ENCODE measurements at places on chromosomes 6 and 20.

DNA sequence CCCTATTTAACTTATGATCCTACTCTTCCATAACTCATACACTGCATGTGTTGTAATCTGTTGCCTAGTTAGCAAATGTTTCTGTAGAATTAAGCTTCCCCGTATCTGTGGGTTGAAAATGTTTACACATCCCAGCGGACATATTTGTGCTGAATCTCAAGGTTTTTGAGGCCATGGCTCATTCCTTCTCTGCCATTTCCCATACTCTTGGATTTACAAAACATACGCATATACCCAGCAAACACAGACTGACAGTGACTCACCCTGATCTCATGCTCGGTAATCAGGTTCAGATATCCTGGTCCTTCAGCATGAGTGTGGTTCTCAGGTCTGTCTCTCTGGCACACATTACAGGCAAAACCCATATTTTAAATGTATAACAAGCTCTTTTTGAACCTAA is 58.7 kb downstream of the AGPAT4 start:
- no peak for DNase-seq

- peak; percentile 88 for DNase-seq
Measured at GRCh38 chr6:53986165-53986720, 125.0 kb upstream of the MLIP start.

DNA sequence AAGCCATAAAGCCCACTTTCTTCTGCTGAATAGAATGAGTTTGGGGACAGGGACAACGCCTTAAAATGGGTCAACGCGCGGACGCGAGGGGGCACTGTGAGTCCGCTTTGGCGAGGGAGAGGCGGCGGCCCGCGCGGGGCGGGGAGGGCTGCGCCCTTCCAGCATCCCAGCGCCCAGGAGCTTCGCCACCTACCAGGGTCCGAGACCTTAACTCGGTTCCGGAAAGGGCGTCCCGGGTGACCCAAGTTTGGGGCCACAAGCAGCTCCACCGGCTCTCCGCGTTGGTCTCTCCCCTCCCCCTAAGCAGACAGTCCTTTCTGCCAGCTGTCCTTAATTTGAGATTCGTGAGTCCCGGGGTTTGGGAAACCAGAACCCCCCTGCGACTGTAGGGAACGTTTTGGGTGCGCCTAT is 1.8 kb upstream of the SAMD5 start:
- DNase-seq, result peak; percentile 89

- no peak for DNase-seq
Measured at GRCh38 chr6:81820980-81821379, 68.5 kb upstream of the TENT5A start.

DNA sequence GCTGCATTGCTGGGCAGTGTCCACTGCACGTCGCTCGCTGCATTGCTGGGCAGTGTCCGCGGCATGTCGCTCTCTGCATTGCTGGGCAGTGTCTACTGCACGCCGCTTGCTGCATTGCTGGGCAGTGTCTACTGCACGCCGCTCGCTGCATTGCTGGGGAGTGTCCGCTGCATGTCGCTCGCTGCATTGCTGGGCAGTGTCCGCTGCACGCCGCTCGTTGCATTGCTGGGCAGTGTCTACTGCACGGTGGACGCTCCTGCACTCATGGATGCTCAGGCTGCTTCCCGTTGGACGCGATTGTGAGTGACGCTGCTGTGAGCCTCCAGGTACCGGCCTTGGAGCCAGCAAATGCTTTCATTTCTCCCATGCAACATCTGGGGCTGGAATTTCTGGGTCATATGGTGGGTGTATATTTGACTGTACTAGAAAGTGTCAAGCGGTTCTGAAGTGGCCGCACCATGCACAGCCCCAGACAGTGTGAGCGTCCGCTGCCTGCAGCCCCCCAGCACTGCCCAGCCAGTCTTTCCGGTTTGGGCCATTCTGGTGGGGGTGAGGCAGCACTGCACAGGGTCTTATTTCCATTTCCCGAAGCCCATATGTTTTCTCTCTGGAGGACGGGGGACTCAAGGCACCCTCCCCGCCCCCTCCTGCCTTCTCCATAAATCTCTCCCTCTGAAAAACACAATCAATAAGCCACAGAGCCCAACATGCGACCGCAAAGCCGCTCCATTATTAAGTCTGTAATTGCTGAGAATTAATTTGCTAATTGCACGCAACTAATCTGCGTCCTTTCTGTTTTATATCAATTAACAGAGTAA is 97.4 kb downstream of the YTHDF1 start:
- DNase-seq, result no peak

DNA sequence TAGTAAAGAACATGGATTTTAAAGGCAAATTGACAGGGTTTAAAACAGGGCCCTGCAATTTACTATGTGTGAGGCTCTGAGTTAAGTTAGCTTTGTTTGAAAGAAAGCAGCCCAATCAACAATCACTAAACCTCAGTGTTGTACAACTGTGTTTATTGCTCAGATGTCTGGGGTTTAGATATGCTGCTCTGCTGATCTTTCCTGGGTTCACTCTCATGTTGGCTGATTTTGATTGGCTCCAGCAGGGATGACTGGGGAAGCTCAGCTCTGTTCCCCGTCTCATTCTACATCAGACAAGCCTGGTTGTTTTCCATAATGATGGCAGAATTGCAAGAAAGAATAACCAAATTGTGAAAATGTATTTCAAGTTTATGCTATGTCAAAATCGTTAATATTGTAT is 10.9 kb downstream of the C6orf58 start:
- DNase-seq, result no peak

- DNase-seq, result no peak
Measured at GRCh38 chr6:170053966-170054661, 236.8 kb downstream of the DLL1 start.

DNA sequence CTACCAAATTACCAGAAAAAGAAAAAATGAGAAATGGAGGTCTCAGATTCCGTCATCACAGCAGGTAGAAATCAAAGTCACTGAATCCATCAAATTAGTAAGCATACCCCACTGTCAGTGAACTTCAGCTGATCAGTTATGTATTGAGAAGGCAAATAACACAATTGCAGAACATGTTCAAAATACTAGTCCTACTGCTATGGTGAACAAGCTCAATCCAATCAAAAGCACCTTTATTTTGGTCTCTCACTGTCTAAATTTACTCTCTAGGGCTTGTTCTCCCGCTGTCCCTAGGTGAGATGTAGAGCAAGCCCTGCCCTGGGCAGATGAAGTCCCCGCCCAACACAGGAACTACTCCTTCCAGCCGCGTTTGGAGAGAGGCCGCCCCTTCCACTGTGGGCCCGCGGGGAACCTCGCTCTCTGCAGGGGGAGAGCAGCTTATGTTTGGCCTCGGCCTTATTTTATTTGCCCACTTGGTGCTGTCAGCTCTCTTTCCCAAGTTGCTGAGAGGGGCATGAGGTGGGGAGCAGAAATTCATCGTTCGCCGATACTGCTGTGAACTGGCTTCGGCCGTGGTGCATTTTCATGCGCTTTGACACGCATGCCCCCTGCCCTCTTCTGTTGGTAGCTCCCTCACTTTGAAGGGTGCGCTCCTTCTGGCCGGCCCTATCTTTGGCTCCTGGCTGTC is 14.3 kb upstream of the MAP1LC3A start:
- peak; percentile 51 for DNase-seq

GRCh38 chr6:25777856-25778649 is 23.5 kb downstream of the SLC17A4 start:
- no peak for DNase-seq

DNA sequence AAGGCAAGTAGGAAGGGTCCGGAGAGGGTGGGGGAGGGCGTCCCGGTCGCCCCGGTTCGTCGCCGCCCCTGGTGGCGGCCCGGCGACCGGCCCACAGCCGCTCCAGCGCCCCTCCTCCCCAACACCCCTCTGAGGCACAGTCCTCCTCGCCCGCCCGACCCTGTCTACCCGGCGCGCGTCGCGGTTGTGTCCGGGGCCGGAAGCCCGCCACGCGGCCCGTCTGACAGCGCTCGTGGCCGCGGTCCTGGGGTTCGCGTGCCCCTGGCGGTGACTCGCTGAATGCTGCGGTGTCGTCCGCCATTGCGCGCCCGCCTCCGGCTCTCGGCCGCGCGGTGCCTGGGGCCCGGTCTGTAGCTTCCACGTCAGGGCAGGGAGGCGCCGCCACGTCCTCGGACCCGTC is 335.3 kb upstream of the DEFB115 start:
- DNase-seq, result no peak

DNA sequence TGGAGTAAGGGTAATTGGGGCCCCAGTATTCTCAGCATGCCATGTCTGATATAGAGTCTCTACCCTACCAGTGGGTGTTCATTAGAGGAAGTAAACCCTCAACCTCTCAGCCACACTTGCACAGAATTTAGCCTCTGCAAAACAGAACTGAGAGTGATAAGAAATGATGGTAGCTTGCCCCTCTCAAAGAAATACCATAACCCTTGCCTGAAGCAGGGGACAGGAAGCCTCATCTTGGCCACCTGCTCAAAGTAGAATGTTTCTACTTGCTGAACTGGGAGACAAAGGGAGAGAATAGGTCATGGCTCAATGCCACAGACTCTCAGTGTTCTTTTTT is 33.7 kb downstream of the SPTLC3 start:
- DNase-seq, result no peak

- no peak for DNase-seq
Measured at GRCh38 chr20:8602389-8603116, 466.3 kb upstream of the PLCB4 start.

DNA sequence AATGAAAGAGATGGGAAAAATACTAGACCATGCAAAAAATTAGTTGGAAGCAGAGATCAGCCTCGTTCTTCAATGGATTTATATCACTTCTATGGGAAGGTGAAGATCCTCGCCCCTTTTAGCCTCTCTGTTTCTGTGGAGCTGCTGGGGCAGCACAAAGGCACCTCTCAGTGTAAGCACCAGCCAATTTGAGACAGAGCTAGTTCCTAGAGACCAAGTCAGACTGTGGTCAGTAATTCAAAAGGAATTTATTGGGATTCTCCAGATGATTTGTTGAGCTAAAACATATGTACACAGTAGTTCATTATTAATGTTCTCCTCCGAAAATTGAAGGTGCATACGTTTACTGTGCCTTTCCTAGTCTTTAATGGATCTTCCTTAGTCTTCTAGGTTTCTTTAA is 42.4 kb downstream of the SCGN start:
- DNase-seq, result no peak

DNA sequence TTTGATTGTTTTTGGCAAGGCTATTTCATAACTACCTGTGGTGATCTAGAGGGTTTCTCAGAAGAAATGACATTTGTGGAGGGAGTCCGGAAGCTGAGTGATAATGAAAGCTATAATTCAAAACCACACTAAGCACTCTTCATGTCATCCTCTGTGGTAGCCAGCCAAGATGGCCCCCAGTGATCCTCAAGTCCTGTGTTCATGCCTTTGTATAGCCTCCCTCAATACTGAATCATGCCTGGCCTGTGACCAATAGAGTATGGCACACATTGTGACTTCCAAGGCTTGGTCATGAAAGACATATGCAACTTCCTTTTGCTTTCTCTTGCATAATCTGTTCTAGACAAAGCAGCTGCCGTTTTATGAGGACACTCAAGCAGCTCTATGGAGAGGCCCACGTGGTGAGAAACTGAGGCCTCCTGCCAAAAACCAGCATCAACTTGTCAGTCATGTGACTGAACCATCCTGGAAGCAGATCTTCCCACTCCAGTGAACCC is 12.8 kb upstream of the DNAAF9 start:
- DNase-seq, result no peak

DNA sequence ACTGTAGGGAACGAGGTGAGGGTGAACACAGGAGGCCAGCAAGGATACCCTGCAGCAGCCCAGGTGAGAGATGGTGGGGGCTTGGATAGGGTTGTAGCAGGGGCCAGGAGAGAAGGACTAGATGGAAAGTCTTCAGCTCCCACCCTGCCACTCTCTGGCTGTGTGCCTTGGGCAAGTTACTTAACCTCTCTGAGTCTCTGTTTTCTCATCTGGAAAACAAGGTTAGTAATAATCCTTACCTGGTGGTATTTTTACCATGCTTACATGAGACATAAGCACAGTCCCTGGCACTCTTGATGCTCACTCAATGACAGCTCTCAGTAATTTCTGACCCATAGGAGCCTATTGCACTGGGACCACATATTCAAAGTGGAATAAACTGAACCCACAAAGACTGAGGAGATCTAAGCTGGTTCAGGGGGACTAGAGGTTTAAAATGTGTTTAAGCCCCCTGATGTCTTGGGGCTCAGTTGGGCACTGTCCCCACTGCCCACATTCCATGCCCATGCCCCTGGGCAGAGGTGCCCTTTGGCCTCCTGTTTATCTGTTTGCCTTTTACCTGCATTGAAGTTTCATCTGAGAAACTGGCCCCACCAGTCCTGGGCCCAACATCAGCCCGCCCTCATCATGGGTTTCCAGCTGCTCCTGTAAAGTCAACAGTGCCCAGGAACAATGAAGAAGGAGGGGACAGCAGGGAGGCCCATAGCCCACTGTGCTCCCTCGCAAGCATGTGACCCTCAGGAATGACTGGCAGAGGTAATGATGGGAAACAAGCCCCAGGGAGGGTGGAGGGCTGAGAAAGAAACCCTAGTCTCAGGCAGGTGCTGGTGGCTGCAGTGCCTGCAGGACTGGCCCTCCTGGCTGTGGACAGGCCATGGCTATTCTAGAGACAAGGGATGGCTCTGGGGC is 104.0 kb downstream of the VEGFA start:
- no peak for DNase-seq

DNA sequence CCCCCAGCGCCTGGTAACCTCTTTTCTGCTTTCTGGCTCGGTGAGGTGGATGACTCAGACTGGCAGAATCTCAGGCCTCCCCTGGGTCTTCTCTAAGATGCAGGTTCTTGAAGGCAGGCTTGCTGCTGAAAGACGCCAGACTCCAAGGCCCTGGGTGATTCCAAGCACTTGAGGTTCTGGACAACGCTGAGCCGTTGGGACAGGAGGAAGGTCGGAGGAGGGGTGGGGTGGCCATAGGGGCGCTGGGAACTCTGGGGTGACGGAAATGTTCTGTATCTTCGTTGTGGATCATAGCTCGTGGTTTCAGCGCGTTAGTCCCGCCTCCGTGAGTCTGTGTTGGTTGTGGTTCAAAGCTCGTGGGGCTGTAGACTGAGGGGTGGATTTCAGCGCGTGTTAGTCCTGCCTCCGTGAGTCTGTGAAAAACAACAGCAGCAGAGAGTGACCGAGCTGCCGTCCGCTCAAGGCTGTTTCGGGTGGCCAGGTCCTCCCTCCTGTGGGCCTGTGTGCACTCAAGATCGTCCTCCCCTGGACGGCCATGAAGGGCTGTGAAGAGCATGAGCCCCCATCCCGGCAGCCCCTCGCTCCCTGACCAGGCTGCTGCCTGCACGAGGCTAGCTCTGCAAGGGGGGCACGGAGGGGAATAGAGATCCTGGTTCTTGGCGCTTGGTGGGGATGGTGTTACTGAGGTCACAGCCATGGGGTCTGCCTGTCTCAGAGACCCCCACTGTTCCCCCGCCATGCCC is 7.7 kb downstream of the NTSR1 start:
- no peak for DNase-seq

DNA sequence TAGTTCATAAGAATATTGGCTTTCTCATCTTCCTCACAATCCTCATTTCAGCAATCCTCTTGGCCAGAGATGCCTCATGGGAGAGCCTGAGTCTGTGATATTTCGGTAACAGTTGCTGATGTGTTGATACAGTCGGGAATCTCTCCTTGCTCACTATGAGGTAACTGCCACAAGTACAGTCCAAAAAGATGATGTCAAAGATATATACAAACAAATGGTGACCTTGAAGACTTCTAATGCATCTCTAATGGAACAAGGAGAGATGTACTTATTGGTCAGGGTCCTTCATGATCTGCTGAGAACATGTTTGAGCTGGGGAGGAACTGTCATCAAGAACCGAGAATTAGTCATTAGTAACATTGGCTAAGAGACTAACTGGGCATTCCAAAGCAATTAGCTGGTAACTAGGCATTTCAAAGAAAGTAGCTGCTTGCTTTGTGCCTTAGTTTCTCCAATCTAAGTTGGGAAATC is 56.1 kb downstream of the FILIP1 start:
- peak; percentile 43 for DNase-seq
